ENCODE measurements at places on chromosomes 2 and 18.

- no peak for DNase-seq
Measured at GRCh38 chr18:12246849-12247808, 7.0 kb upstream of the CIDEA start.

DNA sequence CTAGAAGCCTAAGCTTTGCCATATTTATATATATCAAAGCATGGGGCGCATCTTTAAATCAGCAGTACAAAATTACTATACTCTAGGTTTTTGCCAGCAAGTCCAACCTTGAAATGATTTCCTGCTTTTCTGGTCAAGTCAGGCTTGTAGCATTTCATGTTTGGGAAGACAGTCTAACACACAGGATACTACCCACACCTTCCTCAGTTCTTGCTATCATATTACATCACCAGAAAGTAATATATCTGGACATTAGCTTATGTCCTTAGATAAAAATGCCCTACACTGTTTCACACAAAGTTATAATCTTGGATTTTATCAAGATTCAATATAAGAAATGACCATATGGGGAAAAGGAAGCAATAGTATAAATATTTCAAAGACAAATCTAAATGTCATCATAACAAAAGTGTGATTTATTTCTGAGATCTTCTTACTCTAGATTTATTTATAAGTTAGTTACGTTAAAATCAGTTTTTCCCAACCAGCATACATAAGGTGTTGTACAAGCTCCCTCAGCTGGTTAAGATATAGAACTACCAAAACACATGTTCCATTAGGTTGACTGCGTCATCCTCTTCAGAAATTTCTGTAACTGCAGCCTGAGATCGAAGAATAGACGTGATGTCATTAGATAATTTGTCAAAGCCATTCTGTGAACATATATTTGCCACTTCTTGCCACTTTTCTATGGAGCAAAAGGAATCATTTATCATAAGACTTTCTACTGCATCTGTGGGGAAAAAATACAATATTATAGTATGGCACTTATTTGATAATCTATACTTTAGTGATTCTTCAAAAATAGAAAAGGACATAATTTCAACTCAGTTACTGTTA lies 56.6 kb downstream of the CLHC1 start:
- DNase-seq = no peak

- DNase-seq = no peak
Measured at GRCh38 chr2:178700922-178701342, 106.3 kb downstream of the TTN start.

GRCh38 chr2:191760655-191761262 lies 82.8 kb downstream of the NABP1 start:
- DNase-seq = no peak

DNA sequence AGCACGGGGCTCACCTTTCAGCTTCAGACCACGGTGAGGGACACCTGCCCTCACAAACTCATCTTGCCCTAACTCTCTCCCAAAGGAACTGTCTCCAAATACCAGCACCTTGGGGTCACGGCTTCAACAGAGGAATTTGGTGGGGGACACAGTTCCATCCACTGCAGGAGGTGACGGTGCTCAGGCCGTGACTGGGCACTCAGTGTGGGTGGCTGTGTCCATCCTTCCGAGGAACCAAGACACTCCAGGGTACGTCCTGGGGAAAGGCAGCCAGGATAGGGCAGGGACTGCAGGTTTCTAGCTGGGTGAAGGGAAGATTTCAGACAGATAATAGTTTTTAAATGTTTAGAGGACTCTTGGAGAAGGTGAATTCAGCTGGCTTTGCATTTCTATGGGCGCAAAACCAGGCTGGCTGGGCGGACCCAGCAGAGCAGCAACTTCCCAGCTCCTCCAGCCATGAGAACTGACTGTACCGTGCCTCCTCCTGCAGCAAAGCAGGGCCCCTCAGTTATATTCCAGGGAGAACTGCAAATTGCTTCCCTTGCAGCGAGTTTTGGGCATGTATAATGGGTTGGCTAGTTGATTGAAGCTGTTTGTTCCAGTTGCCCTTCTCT lies 23.9 kb upstream of the ALLC start:
- DNase-seq = no peak
